Stimulated activated CD8-positive, alpha-beta memory T cell treated with anti-CD3 and anti-CD28 coated beads, Interleukin-4, amount 100 ng/mL, for 1 hour (primary cell): ENCODE measurements at places on chromosomes 3 and 15.

- DNase-seq = no peak
Measured at GRCh38 chr3:131901686-131902085, 133.1 kb downstream of the CPNE4 start.

- no peak for DNase-seq
Measured at GRCh38 chr3:195270079-195270816, 711 bp downstream of the XXYLT1 start.

DNA sequence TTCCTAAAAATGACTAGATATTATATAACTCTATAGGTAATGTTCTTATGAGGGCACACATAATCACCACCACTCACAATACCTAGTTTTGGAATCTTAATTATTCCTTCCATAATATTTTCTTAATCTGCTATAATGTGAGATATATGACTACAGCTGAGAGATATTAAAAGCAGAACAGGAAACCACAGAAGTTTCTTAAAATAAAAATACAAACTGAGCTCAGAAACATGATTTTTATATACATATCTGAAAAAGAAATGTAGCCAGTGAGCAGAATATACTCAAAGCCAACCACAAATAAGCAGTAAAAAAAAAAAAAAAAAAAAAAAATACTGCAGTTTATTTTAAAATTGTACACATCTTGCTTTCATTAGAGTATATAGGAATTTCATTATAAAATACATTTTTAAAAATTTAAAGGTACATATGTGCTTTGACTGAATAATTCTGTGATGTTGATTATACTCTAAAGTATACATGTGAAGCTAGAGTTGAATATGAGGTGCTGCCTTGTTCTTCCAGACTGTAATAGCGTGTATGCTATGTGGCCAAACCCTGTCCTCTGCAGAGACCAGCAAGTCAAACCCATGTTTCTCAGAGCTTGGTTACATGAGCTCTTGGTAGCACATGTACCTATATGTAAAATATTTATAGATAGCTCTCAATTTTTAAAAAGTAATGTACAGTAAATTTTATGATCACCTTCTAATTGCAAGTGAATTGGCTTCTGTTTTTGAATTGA, 175.0 kb downstream of the UBE2E2 start:
- no peak for DNase-seq

GRCh38 chr3:157692468-157692867, 189.3 kb upstream of the VEPH1 start:
- DNase-seq = no peak

DNA sequence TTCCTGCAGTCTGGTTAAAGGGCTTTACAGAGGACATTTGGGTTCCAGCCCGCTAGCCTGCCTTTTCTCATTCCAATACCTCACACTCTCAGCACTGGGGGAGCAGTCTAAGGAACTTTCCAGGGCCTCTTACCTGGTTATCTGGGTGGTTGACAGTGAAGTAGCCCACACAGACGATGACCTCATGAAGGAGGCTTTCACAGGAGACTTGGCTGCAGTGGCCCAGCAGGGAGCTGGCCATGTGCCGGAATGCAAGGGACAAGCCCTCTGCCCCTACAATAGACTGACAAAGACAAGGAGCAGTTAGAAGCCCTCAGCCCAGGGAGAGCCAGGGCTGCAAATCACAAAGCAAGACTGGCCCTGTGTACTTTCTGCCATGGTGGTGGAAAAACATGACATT, 39.5 kb downstream of the ISL2 start:
- no peak for DNase-seq

DNA sequence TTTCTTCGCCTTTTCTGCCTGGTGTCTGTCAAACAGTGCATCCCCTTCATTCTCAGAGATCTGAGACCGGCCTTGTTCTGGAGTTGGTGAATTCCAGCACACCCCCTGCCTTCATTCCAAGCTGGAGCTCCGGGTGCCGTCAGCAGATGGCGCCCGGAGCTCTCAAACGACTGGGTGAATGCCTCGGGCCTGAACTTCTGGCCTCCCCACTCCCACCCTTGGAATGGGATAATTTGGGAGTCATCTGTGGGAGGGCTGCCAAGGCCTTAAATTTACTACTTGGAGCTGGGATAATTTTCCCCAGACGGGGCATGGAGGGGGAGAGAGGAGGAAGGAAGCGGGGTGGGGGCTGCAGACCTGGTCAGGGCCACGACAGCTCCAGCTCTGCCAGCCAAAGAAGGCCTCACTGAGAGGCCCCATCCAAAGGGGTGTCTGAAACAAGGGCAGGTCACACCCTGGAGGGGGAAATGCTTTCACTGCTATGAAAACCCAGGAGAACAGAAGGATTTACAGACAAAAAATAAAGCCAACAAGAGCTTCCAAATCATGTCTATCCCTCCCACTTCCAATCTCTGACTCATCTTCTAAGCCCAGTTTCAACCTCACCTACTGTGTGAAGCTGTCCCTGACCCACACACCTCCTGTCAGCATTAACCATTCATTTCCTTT, 187.9 kb downstream of the OPA1 start:
- DNase-seq = no peak

DNA sequence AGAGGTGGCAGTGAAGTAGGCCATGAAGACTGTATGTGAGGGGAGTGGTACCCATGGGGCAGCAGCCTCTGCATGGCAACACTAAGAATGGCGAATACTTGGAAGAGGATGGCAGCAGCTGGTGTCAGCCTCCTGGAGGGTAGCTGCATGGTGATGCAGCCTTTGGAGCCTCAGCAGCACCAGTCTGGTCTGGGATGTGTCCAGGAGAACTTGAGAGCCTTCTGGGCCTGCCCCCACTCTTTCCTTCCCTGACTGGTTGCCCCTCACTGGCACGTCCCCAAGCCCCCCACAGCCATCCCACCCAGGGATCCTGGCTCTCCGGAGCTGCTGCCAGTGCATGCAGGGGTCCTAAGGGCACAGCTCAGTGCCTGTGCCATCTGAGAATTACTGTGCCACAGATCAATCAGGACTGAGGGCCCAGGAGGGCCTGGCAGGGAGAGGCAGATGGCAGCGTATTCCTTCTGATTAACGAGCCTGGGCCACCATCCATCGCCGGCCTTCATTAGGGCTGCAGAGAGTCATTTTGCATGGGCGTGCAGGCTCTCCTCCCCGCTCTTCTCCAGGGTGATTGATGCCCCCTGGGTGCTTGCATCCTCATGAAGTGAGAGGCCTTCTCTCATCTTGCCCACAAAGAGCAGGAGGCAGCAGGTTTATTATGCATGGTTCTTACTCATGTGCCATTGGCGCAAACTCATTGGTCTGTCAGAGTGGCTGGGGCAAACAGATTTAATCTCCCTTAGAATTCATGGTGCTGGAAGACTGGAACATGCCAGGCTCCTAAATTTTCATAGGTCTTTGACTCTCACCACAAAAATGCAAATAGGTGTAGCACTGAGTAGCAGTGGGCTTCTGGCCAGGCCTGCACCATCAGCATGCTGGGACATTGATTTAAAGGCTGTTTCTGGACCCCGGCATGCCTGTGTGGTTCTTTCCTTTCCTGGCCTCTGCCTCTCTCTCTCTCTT, 116.8 kb downstream of the EPHB1 start:
- DNase-seq = no peak

GRCh38 chr3:116032176-116032575, 408.9 kb downstream of the GAP43 start:
- no peak for DNase-seq

DNA sequence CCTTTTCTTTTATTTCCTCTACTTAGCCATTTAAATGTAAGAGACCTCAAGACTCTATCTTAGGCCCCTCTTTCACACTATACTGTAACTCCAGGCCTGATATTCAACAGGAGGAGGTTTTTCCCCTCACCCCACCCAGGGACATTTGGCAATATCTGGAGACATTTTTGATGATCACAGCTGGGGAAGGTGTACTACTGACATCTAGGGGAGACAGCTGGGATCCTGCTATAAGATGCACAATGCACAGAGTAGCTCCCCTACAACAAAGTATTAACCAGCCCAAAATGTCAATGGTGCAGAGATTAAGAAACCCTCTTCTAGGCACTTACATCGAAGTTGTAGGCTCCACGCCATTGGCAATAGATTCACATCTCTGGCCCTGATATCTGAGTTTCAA, 517.5 kb upstream of the UBE2E2 start:
- DNase-seq = no peak

DNA sequence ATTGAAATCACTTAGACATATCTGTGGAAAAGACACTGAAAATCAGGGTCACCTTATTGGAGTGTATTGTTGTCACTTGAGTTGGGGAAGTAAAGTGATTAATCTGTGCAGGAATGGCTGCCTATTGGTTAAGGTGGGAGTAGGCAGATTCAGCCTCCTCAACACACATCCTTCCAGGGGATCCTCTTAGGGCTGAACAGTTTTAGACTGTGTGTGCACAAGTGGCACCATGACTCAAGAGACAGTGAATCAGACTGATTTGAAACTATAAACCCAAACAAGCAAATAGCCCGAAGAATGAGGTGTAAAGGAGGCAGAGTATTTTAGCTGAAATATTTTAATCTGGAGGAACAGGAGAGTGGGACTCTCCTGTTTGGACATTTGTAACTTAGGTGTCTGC, 4.9 kb downstream of the ABHD17C start:
- DNase-seq = no peak

DNA sequence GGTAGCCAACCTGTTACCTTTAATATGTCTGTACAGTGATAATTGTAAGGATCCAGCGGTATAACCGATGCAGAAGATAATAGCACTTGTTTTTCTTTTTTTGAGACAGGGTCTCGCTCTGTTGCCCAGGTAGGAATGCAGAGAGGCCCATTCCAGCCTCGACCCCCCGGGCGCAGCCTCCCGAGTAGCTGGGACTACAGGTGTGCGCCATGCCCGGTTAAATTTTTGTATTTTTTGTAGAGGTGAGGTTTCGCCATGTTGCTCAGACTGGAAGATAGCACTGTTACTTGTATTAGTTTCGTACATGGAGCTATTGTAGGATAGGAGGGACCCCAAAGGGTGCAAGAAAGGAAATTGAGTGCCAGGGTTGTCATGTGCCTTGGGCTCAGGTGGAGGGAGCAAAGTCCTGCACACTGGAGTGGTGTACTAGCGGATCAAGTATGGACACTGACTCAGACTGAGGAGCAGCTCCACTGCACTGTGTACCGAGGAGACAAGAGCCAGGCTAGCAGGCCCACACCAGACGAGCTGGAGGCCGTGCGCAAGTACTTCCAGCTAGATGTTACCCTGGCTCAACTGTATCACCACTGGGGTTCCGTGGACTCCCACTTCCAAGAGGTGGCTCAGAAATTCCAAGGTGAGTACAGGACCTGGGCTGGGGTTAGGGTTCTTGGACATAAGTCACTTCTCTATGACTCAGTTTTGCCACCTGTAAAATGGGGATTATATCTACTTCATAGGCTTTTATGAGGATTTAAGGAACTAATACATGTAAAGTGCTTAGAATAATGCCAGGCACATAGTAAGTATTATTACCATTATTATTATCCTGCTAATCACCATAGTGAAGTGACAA, 1.0 kb downstream of the OGG1 start:
- no peak for DNase-seq

- DNase-seq = no peak
Measured at GRCh38 chr3:55521738-55522421, 34.8 kb upstream of the WNT5A start.

DNA sequence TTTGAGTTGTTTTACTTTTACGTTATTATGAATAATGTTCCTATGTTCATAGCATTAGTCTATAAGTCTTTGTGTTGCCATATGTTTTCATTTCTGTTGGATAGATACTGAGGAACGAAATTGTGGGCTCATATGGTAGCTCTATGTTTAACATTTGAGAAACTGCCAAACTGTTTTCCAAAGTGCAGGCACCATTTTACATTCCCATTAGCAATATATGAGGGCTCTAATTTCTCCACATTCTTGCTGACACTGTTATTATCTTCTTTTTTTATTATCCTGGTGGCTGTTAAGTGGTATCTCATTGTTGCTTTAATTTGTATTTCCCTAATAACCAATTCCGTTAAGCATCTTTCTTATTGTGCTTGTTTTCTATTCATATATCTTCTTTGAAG, 1.8 kb upstream of the PIK3R4 start:
- DNase-seq = no peak

DNA sequence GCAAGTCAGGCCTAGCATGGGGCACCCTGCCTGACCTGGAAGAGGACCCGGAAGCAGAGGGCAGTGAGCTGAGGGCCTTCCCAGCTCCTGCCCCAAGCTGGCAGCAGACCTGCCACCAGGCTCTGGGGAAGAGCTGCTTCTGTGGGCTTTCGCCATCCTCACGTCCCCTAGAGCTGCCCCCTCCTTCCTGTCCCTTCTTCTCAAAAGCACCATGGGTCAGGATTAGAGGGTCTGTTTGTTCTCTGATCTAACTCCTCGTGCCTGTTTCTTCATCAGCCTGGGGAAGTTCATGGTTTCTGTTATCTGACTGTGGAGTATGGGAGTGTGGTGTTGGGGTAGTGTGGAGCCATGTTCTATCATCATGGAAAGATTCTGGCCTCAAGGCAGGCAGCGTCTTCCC, 58.4 kb upstream of the POLG start:
- no peak for DNase-seq

DNA sequence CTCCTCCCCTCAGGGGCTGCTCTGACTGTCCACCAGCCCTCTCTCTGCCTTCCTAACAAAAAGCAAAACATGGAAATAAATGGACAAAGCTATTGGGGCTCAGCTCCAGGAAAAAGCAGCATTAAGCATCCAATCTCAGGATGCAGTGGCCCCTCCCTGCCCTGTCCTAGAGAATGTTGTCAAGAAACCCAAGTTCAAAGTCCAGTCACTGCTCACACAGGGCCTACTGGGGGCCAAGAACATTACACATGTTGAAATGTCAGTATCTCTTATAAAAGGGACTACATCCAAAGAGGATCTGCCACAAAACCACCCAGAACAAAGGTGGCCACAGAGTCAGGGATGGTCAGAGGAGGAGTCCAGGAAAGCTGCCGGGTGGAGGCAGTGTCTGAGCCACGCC, 7.6 kb upstream of the GRIP2 start:
- DNase-seq = no peak

DNA sequence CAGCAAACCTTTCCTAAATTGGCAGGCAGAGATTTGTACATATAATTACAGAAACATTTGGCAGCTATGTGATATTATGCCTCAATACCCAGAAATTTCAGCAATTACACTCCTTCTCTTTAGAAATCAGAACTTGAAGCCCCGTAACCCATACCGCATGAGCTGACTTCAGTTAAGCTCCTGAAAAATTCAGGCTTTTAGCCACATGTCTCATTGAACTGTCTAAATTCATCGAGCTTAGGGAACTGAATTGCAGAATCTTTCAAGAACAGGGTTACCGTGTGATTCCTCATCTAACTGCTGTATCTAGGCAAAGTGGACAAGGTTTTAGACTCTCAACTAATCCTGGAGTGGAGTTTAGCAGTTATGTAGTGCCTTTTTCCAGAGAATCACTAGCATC, 333.0 kb downstream of the EPHA3 start:
- no peak for DNase-seq

GRCh38 chr3:177739461-177739860, 542.2 kb upstream of the TBL1XR1 start:
- DNase-seq = no peak

DNA sequence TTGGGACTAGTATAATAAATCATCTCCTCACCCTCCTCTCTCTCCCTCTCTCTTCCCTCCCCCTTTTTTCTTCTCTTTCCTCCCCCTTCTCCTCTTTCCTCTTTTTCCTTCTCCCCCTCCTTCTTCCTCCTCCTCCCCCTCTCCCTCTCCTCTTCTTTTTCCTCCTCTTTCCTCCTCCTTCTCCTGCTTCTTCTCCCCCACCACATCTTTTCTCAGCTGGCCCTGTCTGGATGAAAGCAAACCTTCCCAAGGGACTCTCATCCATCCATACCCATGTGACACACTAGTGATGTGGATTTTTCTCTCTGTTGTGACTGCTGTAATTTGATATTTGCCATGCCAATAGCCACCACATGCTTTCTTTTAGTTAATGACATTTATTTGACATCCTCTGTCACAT, 127.2 kb downstream of the EBLN2 start:
- no peak for DNase-seq
